Bronchial epithelial cell (primary cell): ENCODE measurements at places on chromosomes 13 and 19.
A peak's percentile ranks its signal among the peaks of the same experiment; 100 is the strongest.

DNA sequence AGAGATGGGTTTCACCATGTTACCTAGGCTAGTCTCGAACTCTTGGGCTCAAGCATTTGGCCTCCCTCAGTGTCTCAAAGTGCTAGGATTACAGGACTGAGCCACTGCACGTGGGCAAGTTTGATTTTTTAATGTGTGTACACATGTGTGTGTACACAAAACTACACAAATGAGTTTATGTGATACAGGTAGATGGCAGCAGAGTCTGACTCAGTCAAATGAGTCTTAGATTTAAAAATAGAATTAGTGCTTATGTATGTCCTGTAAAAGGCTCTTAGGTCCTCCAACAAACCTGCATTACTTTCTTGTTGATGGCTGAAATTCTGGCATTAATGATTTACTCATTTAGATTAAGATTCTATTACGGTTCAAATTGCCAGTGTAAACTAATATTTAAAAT is 293.7 kb downstream of the PCDH17 start:
- DNase-seq, result peak; percentile 35

- DNase-seq, result no peak
Observed at GRCh38 chr19:33462112-33462791, 59.3 kb downstream of the PEPD start.

- DNase-seq, result peak; percentile 22
Observed at GRCh38 chr19:5038631-5039271, 69.8 kb downstream of the KDM4B start.

- DNase-seq, result no peak
Observed at GRCh38 chr13:72317346-72318109, 409.9 kb downstream of the MZT1 start.

DNA sequence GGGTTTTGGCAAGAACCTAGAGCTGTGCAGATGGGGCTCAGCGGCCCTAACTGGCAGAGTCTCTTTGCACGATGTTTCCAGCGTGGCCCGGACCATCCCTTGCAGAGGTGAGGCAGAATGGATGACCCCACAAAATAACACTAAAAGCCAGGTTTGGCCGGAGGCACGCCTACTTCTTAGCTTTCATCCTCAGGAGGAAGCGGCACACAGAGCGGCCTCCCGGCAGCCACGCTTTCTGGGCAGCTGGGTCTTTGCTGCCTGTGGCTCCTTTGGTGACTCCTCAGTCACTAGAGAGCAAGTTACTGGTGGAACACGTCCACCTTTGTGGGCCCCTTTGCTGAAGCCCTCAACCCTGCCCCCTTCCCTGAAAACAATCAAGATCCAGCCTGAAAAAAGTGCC is 25.2 kb downstream of the TEX29 start:
- DNase-seq, result no peak
